Tongue (tissue), 3 donors: ENCODE measurements at places on chromosomes 11 and 22.

GRCh38 chr11:126310200-126310991 lies 6.5 kb downstream of the DCPS start:
- peak; percentile 94 for DNase-seq

GRCh38 chr11:120219938-120220746 lies 9.3 kb downstream of the OAF start:
- no peak for DNase-seq

DNA sequence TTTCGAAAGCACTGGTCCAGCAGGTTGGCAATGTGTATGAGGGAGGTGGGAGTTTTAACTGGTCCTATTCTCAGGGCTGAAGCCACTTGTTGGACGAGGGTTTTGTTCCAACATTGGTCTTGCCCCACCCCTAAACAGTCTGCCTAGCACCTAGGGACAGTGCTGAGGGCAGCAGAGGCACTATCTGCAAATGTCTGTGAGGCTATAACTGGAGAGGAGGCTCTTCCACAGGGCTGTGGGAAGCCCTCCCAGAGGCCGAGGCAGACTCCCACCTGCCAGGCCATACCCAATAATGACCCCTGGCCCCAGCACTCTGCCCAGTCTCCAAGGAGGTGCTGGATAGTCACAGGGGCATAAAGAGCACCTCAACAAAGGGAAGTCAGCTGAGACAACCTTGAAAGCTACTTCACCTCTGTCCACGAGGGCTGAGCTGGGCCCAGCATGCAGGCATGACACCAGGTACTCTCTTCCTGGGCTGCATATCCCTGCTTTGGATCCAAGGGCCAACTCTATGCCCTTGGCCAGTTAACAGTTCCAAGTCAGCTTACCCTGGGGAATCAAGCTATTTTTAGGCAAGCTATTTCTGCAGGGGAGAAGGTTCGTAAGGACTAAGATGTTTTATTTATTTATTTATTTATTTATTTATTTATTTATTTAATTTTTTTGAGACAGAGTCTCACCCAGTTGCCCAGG lies 40.2 kb upstream of the SLC25A1 start:
- DNase-seq, result no peak

GRCh38 chr11:69001243-69002081 lies 11.6 kb downstream of the MRGPRF start:
- peak; percentile 86 for DNase-seq

- DNase-seq, result no peak
Measured at GRCh38 chr11:19080579-19080993, 20.1 kb upstream of the MRGPRX2 start.

- no peak for DNase-seq
Measured at GRCh38 chr11:100908746-100909145, 220.9 kb downstream of the PGR start.

DNA sequence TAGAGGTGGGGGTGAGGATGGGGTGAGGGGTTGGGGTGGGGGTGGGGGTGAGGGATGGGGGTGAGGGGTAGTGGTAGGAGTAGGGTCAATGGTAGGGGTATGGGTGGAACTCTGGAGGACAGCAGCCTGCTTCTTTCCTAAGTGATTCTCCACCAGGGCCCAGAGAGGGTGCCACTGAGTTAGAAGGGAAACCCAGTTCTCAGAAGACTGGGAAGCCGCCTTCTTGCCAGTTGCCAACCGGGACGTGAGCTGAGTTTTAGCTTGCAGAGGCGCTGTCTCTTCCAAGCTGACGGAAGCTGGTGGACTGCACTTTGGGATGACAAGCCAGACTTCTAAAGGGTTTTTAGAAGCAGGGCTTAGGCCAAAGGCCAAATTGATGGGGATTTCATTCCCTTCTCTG lies 104.4 kb downstream of the NAT10 start:
- no peak for DNase-seq

- DNase-seq, result no peak
Measured at GRCh38 chr11:35367491-35367890, 51.9 kb downstream of the SLC1A2 start.

DNA sequence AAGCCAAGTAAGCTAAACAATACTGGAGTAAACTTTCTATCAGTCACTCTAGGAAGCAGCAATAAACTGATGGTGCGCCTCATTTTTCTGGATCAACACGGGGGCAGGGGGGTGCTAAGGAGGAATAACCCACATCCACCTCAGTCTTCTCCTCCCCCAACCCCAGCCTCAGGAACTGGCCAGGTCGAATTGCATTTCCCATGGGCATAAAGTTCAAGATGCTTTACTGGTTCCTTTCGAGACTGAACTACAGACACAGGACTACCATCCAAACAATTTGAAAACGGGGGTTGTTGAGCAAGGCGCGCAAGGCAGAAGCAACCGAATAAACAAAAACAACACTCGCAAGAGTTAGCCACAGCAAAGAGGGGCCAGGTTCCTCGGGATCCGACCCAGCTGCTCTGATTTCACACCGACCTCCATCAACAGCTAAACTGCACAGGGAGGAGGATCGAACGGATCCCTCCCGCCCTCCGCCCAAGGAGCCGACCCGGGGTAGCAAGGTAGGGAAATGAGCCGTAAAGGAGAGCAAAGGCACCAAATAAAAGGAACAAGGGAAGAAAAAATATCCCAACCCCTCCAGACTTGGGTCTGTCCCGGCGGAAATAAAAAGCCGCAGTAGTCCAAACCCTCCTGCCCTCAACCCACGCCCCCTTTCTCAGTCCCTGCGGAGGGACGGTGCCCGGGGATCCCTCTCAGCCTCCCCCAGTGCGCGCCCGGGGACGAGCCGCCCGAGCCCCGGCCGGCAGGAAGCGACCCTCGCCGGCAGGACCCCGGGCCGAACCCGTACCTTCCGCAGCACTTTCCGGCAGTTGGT lies 801 bp downstream of the SESN3 start:
- DNase-seq, result peak; percentile 77

- DNase-seq, result no peak
Measured at GRCh38 chr11:66287211-66287888, 1.6 kb downstream of the YIF1A start.

GRCh38 chr11:7696424-7696823 lies 9.9 kb downstream of the OVCH2 start:
- no peak for DNase-seq

- peak; percentile 80 for DNase-seq
Measured at GRCh38 chr11:76918941-76919386, 58.2 kb downstream of the ACER3 start.

GRCh38 chr22:20980938-20981722 lies 967 bp upstream of the LZTR1 start:
- no peak for DNase-seq

- DNase-seq, result no peak
Measured at GRCh38 chr11:28584992-28585391, 476.8 kb downstream of the METTL15 start.

DNA sequence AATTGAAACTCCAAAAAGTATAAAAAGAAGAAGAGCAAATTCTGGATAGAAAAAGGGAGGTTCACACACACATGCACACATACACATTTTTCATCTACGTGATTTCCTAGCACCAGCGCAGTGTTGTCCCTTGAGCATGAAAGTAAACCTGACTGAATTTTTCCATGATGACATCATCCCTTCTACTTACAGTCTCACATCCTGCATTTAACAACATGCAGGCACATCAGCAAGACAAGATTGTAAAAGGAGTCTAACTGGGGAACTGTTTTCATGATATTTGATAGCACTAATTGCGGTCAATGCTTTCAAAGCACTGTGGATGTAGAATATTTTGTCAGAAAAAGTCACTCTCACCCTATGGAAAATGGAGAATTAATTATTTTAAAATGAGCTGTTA lies 36.6 kb downstream of the GAS2 start:
- DNase-seq, result peak; percentile 92

DNA sequence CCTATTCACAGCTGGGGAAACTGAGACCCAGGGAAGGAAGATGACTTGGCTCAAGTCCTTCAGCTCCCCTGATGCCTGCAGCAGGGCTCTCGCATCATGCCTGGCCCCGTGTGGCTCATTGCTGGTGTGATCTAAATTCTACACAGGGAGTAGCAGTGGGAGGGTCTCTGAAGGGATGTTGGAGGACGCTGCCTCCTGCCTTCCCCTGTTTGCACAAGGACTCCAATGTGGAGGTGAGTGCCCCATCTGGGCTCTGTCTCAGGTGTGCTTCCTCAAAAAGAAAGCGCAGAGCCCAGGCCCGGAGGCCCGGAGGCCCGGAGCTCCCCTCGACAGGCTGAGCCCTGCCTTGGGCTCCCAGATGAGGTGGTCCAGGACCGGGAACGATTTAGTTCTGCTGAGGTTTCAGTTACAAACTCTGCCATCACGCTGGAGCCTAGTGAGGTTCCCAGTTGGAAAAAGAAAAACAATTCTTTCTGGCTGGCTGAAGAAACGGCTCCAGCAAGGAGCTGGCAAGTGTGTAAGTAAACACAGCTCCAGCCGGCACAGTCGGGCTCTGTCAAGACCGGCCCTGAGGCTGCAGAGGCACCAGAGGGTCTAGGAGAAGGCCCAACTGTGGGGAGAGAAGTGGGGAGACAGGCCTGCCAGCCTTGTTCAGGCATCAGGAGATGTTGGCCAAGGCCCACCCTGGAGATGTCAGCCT lies 49.8 kb downstream of the NAT10 start:
- DNase-seq, result peak; percentile 49

- DNase-seq, result peak; percentile 83
Measured at GRCh38 chr11:115869780-115870431, 365.7 kb upstream of the CADM1 start.

GRCh38 chr22:31083923-31084810 lies 3.0 kb downstream of the SMTN start:
- no peak for DNase-seq
